ENCODE measurements at places on chromosomes 11 and 22. TPM values are rescaled to one million over a fixed set of nuclear protein-coding genes. Genes with fewer than 3 reads are reported as not detected.

The KCTD14 gene
- polyA plus RNA-seq = 0.49 TPM

The HEPN1 gene
- polyA plus RNA-seq = 0.03 TPM

The CENATAC gene
- polyA plus RNA-seq = 85.2 TPM

The PACSIN3 gene
- 209 TPM for polyA plus RNA-seq

The SBF1 gene
- polyA plus RNA-seq = 43.2 TPM

The MMP1 gene
- not detected for polyA plus RNA-seq

The NXF1 gene
- 66.6 TPM for polyA plus RNA-seq

The CSF2RB gene
- polyA plus RNA-seq = 0.81 TPM

The PNPLA5 gene
- not detected for polyA plus RNA-seq

The RASGRP2 gene
- polyA plus RNA-seq = 31.3 TPM

The DCDC1 gene
- not detected for polyA plus RNA-seq

The TRIM68 gene
- 5.3 TPM for polyA plus RNA-seq

The TNNT3 gene
- polyA plus RNA-seq = 45.7 TPM

The CLCF1 gene
- polyA plus RNA-seq = 2.6 TPM

The MOGAT2 gene
- not detected for polyA plus RNA-seq

The RIMBP3B gene
- not detected for polyA plus RNA-seq

The GPHA2 gene
- polyA plus RNA-seq = not detected

The CALCB gene
- 0.36 TPM for polyA plus RNA-seq
